ENCODE measurements at places on chromosomes 16 and 17. TPM values are rescaled to one million over a fixed set of nuclear protein-coding genes. Genes with fewer than 3 reads are reported as not detected.

The PIK3R5 gene
- not detected for total RNA-seq

The SNX20 gene
- total RNA-seq: not detected

The HOXB9 gene
- total RNA-seq: not detected

The KRT40 gene
- not detected for total RNA-seq

The KRT39 gene
- total RNA-seq: not detected

The ACSM5 gene
- total RNA-seq: 2.3 TPM

The COG7 gene
- total RNA-seq: 26.1 TPM

The PLEKHM1 gene
- 41.0 TPM for total RNA-seq

The TMEM114 gene
- total RNA-seq: not detected

The C17orf67 gene
- total RNA-seq: 2.4 TPM

DNA sequence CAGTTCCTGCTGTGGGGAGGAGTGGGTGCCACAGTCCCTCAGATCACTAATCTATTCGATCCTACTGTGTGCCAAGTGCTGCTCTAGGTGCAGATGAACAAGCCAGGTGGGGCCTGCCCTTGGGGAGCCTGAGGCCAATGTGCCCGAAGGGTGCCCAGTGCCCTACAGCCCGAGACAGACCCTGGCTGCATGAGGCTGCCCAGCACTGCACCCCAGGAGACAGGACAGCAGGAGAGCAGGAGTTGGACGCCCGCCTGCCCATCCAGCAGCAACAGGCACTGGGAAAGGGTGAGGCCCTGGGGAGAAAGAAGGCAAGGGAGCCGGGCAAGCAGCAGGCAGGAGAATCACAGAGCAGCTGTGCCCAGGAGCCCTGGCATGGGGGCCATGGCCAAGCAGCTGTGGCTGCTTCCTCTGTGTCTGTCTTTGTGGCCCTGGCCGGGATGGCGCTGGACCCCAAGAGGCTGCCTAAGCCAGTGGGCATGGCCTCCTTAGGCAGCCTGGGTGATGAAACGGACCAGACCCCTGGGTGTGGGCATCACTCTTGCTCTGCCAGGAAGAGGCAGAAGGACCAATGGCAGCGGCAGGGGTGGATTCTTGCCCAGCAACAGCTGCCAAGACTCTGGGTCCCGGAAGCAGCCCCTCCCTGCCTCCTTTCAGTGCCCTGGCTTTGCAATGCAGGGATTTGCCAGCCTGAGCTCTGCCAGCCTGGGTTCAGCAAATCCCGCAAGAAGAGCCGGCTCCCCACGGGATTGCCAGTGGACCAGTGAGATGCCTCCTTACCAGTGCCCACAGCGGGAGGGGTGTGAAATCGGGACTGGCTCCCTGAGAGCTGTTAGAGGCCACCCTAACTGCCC lies 179.6 kb upstream of the TNRC6C start:
- no peak overlapping the region for H3K4me3 ChIP-seq
- no peak overlapping the region for H3K27ac ChIP-seq
- peaks cover 12% of the 10 kb centered on the region for H3K27me3 ChIP-seq
- DNase-seq: no peak
- peaks cover 3% of the 10 kb centered on the region for H3K4me1 ChIP-seq

DNA sequence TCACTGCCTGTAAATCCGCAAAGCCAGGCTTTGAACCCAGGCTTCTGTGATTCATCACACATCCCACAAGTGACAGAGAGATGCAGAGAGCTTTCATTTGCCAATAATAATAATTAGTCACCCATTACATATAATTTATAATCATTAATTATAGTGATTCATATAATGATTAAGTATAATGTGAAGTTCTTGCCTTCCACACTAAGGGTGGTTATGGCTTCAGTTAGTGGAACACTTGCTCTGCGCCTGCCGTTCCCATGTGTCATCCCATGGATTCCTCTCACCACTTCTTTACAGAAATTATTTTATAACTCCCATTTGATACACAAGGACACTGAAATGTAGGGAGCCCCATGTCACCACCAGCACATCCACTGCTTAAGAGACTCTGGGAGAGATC lies 39.8 kb upstream of the XYLT1 start:
- no peak overlapping the region for H3K27ac ChIP-seq
- no peak for DNase-seq
- H3K27me3 ChIP-seq: no peaks in the 10 kb centered on the region
- H3K4me3 ChIP-seq: no peak overlapping the region
- H3K4me1 ChIP-seq: no peaks in the 10 kb centered on the region
- H3K36me3 ChIP-seq: no peaks in the 10 kb centered on the region

DNA sequence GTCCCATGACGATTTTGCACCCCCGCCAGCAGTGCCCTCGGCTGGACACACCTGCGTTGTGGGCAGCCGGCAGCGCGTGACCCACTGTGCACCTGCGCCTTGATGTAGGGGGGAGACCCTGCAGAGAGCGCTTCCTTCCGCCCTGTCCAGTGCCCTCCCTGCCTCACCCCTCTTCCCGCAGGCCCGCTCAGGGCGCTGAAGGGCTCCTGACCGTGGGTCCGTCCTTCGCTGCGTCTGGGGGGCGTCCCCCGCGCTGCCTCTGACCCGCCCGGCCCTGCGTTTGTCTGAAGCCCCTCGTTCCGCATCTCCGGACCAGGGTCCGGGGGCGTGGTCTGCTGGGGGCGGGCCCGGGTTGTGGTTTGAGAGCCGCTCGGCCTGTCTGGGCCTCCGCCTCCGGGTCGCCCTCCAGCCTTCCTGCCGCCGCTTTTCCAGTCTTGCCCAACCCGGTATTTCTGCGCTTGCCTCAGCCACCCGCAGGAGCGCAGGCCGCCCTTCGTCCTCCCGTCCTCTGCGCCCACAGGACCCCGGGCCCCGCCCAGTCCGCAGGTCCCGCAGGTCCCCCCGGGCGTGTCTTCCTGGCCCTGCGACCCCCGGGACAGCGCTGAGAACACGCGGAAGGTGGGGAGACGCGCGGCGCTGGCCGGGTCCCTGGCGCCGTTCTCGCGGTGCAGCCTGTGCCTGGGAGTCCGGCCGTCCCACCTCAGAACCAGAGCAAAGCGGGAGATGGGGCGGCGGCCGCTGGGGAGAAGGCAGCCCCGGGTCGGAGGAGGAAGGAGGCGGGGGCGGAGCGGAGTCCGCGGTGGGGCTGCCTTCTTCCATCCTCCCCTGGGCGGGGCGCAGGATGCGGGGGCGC lies 4.0 kb upstream of the IL17C start:
- DNase-seq: no peak
- no peak overlapping the region for H3K27ac ChIP-seq
- H3K36me3 ChIP-seq: peaks cover 16% of the 10 kb centered on the region
- no peaks in the 10 kb centered on the region for H3K27me3 ChIP-seq

- DNase-seq: no peak
- peaks cover 10% of the 10 kb centered on the region for H3K27me3 ChIP-seq
- no peak overlapping the region for H3K27ac ChIP-seq
- no peak overlapping the region for H3K4me3 ChIP-seq
- H3K4me1 ChIP-seq: peaks cover 6% of the 10 kb centered on the region
Measured at GRCh38 chr16:48235556-48236136, 8.5 kb upstream of the LONP2 start.

- peaks cover 19% of the 10 kb centered on the region for H3K27me3 ChIP-seq
- H3K4me1 ChIP-seq: no peaks in the 10 kb centered on the region
- no peak overlapping the region for H3K4me3 ChIP-seq
- H3K36me3 ChIP-seq: no peaks in the 10 kb centered on the region
- no peak for DNase-seq
Measured at GRCh38 chr17:79097226-79098055, 22.8 kb downstream of the ENGASE start.

GRCh38 chr17:16342979-16343378 lies 10.3 kb downstream of the CENPV start:
- H3K36me3 ChIP-seq: peaks cover 10% of the 10 kb centered on the region
- no peak overlapping the region for H3K4me3 ChIP-seq
- no peak for DNase-seq
- H3K4me1 ChIP-seq: no peaks in the 10 kb centered on the region
- H3K27me3 ChIP-seq: no peaks in the 10 kb centered on the region

- H3K36me3 ChIP-seq: peaks cover 5% of the 10 kb centered on the region
- peaks cover 74% of the 10 kb centered on the region for H3K4me1 ChIP-seq
- H3K4me3 ChIP-seq: no peak overlapping the region
- H3K27me3 ChIP-seq: no peaks in the 10 kb centered on the region
Measured at GRCh38 chr17:77326076-77326591, 185.4 kb downstream of the SEC14L1 start.

GRCh38 chr16:26220894-26221293 lies 529.1 kb downstream of the HS3ST4 start:
- no peaks in the 10 kb centered on the region for H3K36me3 ChIP-seq
- no peaks in the 10 kb centered on the region for H3K27me3 ChIP-seq
- no peak overlapping the region for H3K4me3 ChIP-seq
- no peaks in the 10 kb centered on the region for H3K4me1 ChIP-seq
- DNase-seq: no peak
- H3K27ac ChIP-seq: no peak overlapping the region

GRCh38 chr17:27760069-27760885 lies 40.1 kb downstream of the NOS2 start:
- no peaks in the 10 kb centered on the region for H3K4me1 ChIP-seq
- H3K27ac ChIP-seq: no peak overlapping the region
- DNase-seq: peak; percentile 90
- peaks cover 6% of the 10 kb centered on the region for H3K27me3 ChIP-seq
- no peaks in the 10 kb centered on the region for H3K36me3 ChIP-seq

GRCh38 chr17:358491-359151 lies 6.0 kb upstream of the RPH3AL start:
- no peak for DNase-seq
- H3K4me1 ChIP-seq: peaks cover 3% of the 10 kb centered on the region
- no peak overlapping the region for H3K27ac ChIP-seq
- H3K36me3 ChIP-seq: no peaks in the 10 kb centered on the region
- no peak overlapping the region for H3K4me3 ChIP-seq

DNA sequence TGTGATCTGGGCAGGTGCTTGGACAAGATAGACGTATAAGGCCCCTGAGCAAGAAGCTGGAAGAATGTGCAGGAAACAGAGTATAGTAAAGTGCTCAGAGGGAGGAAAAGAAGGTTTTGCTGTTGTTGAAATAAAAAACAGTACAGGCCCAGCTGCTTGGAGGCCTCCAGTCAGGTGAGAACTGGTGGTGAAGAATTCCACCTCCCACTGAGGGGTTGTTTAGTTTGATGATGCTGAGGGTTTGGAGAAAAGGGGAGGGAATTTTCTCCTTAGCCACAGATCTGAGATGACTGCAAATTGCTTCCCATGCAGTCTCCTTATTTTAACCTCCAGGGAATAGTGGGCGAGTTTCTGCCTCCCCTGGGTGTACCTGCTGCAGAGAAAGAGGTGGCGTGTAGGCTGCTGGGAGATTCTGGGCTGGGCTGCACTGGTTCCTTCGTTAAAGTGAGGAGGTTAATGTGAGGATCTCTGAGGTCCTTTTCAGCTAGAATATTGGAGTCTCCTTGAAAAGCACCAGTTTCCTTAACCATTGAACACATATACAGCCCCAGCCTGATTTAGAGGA lies 25.8 kb downstream of the SMPD3 start:
- peaks cover 29% of the 10 kb centered on the region for H3K27me3 ChIP-seq
- H3K36me3 ChIP-seq: no peaks in the 10 kb centered on the region
- no peak for DNase-seq
- no peaks in the 10 kb centered on the region for H3K4me1 ChIP-seq

GRCh38 chr16:51532551-51532950 lies 381.5 kb upstream of the SALL1 start:
- no peaks in the 10 kb centered on the region for H3K4me1 ChIP-seq
- H3K27me3 ChIP-seq: peaks cover 2% of the 10 kb centered on the region
- no peak for DNase-seq
- no peak overlapping the region for H3K27ac ChIP-seq
- H3K36me3 ChIP-seq: no peaks in the 10 kb centered on the region

DNA sequence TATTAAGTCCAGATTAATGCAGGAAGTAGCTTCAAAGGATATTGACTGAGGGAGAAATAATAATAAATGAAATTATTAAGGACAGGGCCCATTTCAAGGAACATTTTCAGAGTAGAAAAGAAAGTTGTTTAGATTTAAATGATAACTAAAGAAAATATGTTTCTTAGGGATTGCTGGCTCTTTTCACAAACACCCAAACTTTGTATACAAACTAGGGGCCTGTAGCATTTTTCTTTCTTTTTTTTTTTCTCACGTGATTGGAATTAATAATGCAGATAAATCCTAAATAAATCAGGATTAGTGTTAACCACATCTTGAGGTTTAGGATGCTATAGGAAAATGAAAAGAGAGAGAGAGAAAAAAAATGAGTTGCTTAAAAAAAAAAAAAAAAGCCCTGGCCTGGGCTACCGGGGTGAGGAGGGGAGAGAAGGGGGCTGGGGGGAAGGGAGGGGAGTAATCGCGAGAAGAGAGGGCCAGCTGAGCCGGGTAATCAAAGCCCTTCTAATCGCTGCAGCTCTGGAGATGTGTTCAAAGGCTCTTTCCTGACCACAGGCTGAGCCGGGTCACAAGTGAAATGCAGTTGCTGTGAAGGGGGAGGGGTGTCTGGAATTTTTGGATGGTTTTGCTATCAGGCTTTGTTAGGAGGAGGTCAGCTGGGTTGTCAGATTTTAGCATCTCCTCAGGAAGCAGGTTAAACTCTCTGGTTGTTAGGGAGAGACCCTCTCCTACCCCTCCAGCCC lies 104.6 kb upstream of the ZFHX3 start:
- no peak overlapping the region for H3K4me3 ChIP-seq
- peaks cover 8% of the 10 kb centered on the region for H3K4me1 ChIP-seq
- H3K27me3 ChIP-seq: no peaks in the 10 kb centered on the region
- H3K36me3 ChIP-seq: no peaks in the 10 kb centered on the region
- DNase-seq: no peak

DNA sequence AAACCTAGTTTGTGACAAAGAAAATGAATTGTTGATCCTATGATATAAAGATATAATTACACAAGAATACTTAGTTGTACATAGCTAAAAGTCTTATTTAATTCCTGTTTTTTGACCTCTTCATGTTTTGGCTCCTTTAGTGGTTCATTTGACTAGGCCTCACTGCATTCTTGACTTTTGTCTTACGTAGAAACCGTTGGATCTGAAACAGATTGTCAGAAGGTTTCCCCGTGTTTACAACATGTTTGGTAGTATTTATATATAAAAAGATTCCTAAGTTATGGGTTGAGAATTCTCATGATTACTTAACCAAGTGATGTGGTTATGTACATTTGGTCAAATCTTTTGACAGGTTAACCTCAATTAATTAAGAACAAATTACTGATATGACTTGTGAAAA lies 162.8 kb downstream of the BCAS3 start:
- H3K36me3 ChIP-seq: no peaks in the 10 kb centered on the region
- no peak overlapping the region for H3K4me3 ChIP-seq
- no peak for DNase-seq
- H3K4me1 ChIP-seq: no peaks in the 10 kb centered on the region
- H3K27me3 ChIP-seq: no peaks in the 10 kb centered on the region
- H3K27ac ChIP-seq: no peak overlapping the region

DNA sequence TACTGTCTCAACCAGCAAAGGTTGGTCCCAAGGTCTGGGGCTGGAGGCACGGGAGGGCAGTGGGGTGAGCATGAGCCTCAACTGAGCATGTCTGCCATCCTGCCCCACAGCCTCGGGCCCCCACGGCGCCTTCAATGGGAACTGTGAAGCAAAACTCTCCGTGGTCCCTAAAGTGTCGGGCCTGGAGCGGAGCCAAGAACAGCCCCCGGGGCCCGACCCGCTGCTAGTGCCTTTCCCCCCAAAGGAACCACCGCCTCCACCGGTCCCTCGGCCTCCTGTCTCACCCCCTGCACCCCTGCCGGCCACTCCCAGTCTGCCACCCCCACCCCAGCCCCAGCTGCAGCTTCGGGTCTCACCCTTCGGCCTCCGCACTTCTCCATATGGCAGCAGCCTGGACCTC lies 4.2 kb downstream of the FBRS start:
- DNase-seq: no peak
- H3K4me1 ChIP-seq: peaks cover 26% of the 10 kb centered on the region
- no peaks in the 10 kb centered on the region for H3K27me3 ChIP-seq
- H3K36me3 ChIP-seq: peaks cover 27% of the 10 kb centered on the region
- H3K4me3 ChIP-seq: no peak overlapping the region
- H3K27ac ChIP-seq: no peak overlapping the region

GRCh38 chr17:72407336-72407909 lies 286.6 kb downstream of the SOX9 start:
- H3K4me3 ChIP-seq: no peak overlapping the region
- no peaks in the 10 kb centered on the region for H3K27me3 ChIP-seq
- H3K36me3 ChIP-seq: peaks cover 5% of the 10 kb centered on the region
- H3K27ac ChIP-seq: peak overlapping the region; percentile 88
- peak; percentile 90 for DNase-seq
